ENCODE measurements at places on chromosomes 1 and 21.

GRCh38 chr21:44949779-44950198 is 10.0 kb downstream of the SLX9 start:
- DNase-seq: peak; percentile 92

- no peak for DNase-seq
Observed at GRCh38 chr1:204873176-204873575, 2.5 kb downstream of the NFASC start.

- peak; percentile 6 for DNase-seq
Observed at GRCh38 chr1:8604041-8604945, 213.1 kb downstream of the RERE start.

DNA sequence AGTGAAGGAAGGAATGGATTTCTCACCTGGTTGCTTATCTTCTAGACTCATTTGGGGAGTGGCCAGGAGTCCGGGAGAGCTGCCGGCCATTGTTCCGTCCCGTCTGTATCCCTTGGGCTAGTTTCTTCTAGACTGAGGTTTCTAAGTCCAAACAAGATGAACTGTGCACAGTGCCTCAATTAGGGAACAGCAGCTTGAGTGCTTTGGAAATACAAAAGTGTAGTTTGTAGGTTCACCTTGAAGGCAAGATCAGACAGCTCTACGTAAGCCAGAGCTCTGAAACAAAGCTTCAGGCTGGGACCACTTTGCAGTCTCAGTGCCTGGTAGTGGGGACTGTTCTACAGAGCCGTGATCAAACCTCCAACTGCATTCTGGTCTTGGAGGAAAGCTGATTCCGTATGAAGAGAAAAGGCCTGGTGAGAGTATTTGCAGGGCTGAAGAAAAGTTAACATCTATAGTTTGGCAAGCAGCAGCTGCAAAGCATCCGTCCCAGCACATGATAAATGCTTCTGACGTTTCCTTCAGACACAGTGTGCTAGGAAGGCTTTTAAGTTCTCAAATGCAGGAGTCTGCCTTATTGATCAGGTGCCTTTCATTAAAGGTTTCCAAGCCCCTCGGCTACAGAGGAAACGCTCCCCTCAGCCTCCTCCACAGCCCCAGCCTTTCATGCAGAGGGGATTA is 432.8 kb downstream of the KIF26B start:
- DNase-seq: no peak

GRCh38 chr1:111789666-111790316 is 34.1 kb downstream of the DDX20 start:
- no peak for DNase-seq

- DNase-seq: no peak
Observed at GRCh38 chr21:24367936-24368335, 1239.3 kb downstream of the MRPL39 start.

- no peak for DNase-seq
Observed at GRCh38 chr1:113247782-113248181, 142.5 kb upstream of the MAGI3 start.

GRCh38 chr1:22024485-22025367 is 23.3 kb downstream of the CELA3A start:
- DNase-seq: peak; percentile 78

DNA sequence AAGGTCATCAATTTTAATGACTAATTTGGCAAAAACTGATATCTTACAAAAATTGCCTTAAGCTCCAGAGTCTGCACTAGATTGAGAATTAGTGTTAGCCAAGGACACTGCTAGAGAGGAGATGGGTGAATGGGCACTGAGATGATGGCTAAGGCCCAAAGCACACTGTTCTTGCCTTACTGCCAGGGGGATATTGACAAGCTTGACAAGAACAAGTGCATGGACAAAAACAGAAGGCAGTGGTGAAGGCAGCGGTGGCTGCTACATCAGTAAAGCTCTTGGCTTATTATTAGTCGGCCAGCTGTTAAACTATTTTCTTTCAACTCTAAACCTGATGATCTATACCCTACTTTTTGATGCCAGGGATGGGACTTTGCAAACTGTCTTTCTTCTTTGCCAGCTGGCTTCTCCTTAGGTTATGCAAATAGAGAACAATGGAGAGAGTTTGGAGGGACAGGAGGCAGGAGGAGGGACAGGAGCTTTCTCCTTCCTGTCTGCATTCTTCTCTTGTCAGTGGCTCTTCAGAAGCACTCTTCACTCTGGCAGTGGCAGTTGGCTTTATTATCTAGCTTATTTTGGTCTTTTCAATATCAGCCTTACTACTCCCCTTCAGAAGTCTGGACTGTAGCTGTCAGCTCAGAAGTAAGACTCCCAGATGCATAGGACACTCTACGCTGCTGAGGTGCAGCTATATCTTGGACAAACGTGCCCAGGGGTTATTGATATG is 853.5 kb upstream of the TMPRSS15 start:
- no peak for DNase-seq

GRCh38 chr1:172898866-172899265 is 151.9 kb downstream of the TNFSF18 start:
- DNase-seq: no peak

DNA sequence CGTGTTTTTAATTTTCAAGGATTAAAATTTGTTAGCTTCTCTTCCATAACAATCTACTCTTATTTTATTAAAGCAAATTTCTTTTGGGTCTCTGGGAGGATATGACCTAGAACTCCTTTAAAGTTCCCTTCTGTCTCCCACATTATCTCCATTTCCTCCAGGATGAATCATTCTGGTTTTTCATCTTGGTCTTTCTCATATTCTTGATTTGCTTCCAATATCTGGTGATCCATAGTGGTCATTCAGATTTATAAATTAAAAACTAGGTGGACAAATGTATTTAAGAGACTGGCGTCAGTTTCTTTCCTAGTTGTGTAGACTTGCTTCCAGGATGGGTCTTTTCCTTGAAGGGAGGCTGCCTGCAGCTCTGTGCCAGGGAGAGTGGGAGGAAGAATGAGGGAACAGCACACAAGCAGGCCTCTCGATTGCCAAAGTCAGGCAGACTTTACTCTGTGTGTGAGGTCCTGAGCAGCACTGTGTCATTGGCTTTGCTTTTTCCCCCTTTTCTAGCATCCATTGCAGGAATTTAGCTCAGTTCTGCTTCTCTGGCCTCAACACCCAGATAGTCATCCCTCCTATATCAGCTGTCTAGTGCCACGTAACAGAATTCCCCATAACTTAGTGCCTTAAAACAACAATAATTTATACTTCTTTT is 48.1 kb upstream of the FOXO6 start:
- DNase-seq: no peak

DNA sequence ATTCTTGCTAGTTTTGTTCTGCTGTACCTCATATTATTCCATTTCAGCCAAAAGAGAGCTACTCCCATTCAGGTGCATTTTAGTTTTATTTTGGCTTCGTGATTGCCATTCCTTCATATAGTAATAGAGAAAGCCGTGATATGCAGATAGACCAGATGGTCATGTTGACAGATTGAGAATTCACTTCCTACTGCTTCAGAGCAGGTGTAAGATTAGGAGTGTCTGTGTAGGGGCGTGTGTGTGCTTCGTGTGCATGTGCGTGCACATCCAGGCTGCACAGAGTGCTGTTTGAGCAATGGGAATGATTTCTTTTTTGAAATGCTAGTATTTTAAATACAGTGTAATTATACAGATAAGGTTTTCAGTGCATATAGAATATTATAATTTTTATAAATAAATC is 10.3 kb downstream of the NFIA start:
- no peak for DNase-seq

DNA sequence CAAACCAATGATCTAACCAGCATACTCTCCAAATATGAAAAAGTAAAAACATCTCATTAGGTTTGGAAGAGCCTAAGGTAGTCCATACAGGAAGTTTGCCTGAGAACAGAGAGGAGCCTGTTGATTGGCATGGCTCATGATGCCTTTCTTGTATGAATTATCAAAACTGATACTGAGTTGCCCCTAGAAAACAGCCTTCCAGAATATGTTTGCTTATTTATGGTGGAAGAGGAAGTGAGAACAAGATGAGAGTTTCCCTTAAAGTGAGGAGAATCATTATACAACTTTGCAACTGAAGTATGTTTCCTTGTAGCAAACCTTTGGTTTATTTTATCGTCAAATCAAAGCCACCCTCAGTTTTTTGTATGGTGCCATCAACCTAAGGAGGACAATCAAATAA is 23.8 kb upstream of the KIAA1614 start:
- DNase-seq: no peak

GRCh38 chr1:198316546-198317100 is 159.8 kb downstream of the NEK7 start:
- DNase-seq: no peak

GRCh38 chr1:181028615-181029014 is 5.2 kb upstream of the MR1 start:
- DNase-seq: no peak

- DNase-seq: no peak
Observed at GRCh38 chr1:75970631-75971030, 38.4 kb upstream of the ASB17 start.

DNA sequence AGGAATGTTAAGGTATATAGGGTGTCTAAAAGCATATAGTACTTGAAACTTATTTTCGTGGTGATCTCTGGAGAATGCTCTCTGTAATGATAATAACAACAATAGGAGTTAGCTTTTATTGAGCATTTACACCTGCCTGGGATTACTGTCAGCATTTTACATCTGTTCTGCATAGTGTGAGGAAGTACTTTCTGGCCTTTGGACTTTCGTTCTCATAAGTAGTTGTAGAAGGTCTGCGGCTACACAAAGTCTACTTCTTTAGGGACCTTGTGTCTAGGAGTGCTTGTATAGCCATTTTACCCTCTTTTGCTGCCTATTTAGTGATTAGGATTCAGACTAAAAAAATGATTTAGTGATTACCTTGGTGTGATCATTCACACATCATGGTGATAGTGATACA is 103.6 kb upstream of the GPR52 start:
- no peak for DNase-seq

DNA sequence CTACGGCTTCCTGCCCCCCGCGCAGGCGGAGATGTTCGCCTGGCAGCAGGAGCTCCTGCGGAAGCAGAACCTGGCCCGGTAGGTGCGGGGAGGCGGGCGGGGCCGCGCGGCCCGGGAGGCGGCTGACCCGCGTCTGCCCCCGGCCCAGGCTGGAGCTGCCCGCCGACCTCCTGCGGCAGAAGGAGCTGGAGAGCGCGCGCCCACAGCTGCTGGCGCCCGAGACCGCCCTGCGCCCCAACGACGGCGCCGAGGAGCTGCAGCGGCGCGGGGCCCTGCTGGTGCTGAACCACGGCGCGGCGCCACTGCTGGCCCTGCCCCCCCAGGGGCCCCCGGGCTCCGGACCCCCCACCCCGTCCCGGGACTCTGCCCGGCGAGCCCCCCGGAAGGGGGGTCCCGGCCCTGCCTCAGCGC is 16.6 kb downstream of the NOC2L start:
- DNase-seq: no peak

GRCh38 chr1:67583462-67583950 is 101.5 kb upstream of the GADD45A start:
- no peak for DNase-seq

DNA sequence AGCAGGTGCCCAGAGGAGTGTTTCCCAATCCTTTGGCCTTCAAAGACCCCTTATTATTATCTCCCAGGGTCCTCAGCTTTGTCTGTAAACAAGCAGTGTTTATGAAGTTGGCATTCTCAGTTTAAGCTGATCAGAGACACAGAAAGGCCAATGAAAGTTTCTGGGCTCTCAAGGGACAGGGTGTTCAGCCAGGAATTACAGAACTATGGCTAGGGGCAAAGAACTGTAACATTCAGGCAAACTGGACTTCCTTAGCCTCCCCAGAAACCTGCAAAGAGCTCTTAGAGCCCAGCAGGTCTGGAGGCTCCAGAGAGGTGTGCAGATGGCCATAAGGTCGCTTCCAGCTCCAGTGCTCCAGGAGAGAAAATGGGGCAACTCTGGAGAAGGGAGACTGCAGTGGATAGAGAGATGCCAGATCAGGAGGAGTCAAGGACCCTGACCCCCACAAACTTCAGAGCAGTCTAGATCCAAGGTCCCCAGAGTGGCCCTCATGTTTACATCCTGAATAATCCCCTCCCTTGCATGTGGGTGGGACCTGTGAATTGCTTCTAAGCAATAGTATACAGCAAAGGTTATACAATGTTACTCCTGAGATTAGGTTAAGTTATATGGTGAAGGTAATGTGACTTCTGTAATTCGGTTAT is 6.2 kb downstream of the ECHDC2 start:
- DNase-seq: no peak

DNA sequence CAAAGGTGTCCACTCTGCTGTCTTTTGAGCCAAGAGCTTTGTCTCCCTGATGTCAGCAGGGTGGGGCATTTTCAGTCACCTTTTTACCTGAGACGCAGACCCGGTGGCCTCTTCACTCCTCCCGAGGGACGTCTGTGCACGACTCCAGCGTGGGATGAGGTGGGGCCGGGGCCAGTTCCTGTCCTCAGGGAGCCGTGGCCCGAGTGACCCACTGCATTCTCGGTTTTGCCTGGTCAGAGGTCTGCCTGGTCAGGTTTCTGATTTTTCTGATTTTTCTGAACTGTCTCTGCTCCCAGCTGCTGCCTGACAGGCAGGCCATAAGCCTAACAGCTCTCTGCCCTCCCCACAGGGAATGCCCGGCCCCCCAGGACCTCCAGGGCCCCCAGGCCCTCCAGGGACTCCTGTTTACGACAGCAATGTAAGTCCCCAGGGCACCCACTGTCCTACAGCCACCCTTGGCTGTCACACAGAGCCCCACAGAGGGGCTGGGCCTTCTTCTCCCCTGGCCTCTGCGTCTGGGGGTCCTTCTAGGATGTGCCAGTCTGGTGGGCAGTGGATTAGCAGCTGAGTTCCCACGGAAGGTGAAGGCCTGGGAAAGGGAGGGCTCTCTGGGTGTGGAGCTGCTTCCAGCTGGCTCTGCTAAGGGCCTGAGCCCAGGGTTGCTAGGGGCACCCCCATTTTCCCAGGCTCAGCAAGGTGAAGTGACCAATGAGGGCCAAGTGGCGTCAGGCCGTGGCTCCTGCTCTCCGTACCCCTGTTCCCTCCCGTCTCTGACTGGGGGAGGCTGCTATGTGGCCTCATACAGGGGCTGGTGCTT is 45.9 kb downstream of the SLC19A1 start:
- DNase-seq: no peak

GRCh38 chr1:8984990-8985389 is 39.3 kb downstream of the CA6 start:
- no peak for DNase-seq

DNA sequence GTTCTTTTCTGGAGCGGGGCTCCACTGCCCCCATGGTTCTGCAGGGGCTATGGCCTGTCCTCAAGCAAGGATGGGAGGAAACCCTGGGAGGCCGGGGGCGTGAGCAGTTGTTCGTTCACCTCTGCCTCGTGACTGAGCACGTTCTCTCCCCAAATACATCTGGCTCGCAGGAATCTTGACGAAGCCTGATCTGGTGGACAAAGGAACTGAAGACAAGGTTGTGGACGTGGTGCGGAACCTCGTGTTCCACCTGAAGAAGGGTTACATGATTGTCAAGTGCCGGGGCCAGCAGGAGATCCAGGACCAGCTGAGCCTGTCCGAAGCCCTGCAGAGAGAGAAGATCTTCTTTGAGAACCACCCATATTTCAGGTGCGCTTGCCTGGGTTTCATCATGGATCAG is 15.5 kb downstream of the MX1 start:
- no peak for DNase-seq

GRCh38 chr1:38203441-38203840 is 156.8 kb upstream of the POU3F1 start:
- DNase-seq: no peak

Data from CD4-positive, alpha-beta T cell treated with Interleukin-17A for 4 hours (primary cell).